ENCODE measurements at places on chromosomes 6 and 20.
A peak's percentile ranks its signal among the peaks of the same experiment; 100 is the strongest.

DNA sequence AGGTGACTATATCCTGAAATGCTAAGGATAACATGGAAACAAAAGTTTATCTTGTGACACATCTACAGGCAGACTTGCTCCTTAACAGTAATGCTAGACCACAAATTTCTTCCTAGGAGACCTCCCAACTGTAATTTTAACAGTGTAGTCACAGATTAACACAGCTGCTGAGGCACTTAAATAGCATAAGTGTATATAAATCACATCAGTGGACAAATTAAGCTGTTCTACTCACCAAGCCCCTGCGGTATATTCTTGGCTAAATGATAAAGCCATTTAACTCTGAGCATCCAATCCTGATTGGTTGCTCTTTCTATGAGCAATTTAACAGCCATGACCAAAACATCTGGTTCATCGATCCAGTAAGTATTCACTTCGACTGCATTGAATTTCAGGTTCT lies 73.3 kb upstream of the LYRM2 start:
- no peak for DNase-seq

- DNase-seq: peak; percentile 50
Measured at GRCh38 chr20:31494131-31494530, 19.0 kb downstream of the REM1 start.

- DNase-seq: no peak
Measured at GRCh38 chr20:49620364-49621240, 52.7 kb upstream of the PTGIS start.

GRCh38 chr6:15598273-15598798 lies 64.5 kb downstream of the DTNBP1 start:
- no peak for DNase-seq

DNA sequence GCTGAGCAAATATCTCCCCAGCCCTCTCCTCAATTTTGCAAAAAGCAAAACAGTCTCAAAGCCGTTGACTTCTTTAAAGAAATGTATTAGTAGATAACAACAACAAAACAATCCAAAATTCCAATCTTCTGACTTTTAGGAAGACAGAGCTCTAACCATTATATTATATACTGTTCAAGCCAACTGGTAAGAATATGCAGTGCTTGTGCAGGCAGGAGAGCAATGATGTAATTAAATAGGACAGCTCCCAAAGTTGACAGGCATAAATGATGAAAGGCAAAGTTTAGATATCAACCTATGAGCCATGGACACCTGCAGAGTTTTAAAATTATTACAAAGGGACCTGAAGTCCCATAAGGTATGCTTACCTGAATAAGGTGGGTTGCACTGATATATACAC lies 16.6 kb upstream of the CEP85L start:
- DNase-seq: peak; percentile 31

GRCh38 chr6:15293674-15294073 lies 47.8 kb downstream of the JARID2 start:
- no peak for DNase-seq

- peak; percentile 3 for DNase-seq
Measured at GRCh38 chr20:58481481-58482021, 33.6 kb downstream of the APCDD1L start.

DNA sequence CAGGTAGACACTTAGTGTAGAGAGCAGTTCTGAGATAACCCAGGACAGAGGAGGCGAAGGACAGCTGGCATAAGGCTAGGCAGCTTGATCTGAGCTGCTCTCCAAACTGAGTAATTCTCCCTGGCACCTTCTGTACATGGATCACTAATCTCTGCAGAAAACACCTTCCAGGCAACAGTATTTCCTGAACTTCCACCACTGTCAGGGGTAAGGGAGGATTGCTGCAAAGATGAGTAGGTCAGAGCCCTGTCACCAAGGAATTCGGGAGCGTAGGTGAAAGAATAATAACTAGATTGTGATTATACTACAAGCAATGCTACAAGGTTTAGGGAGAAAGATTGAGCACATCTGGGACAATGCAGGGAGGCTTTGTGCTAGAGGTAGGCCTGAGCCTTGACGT lies 1.9 kb downstream of the HM13 start:
- no peak for DNase-seq

GRCh38 chr6:108285381-108285780 lies 9.5 kb upstream of the AFG1L start:
- no peak for DNase-seq

DNA sequence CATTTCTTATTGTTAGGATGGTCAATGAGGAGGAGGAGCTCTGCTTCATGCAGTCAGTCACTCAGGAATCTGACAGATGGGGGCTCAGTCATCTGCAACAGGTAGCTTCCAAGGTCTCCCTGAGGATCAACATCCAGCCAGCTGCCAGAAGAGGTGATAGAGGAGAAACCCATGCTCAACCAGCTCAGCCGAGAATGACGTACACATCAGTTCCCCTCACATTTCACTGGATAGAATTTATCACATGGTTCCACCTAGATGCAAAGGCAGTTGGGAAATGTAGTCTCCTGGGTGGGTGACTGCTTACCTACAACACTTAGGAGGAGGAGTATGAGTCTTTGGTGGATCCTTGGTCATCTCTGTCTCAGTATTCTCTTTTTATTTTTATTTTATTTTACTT lies 144.5 kb downstream of the CEBPB start:
- peak; percentile 27 for DNase-seq

GRCh38 chr6:33967265-33967767 lies 163.5 kb upstream of the MLN start:
- no peak for DNase-seq

- DNase-seq: no peak
Measured at GRCh38 chr20:21209668-21210067, 83.8 kb downstream of the KIZ start.

DNA sequence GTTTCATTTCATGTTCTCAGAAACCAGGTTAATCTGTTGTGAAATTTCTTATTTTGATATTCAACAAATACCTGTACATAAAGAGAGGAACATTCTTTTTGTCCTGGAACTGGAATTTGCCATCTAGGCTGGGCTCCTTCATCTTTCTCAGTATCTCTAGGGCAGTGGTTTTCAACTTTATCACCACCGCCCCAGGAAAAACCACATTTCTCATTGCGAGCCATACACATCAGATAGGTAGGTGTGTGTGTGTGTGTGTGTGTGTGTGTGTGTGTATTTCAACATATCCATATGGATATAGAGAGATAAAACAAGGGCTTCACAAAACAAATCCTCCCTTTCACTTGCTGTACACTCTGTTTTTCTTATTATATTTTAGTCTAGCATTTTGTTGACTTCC lies 24.1 kb downstream of the BFSP1 start:
- DNase-seq: no peak

GRCh38 chr6:13472976-13473767 lies 14.2 kb downstream of the GFOD1 start:
- DNase-seq: no peak

GRCh38 chr20:58458342-58459057 lies 56.7 kb downstream of the APCDD1L start:
- DNase-seq: peak; percentile 37

- DNase-seq: no peak
Measured at GRCh38 chr6:68680264-68680663, 45.2 kb downstream of the ADGRB3 start.

- no peak for DNase-seq
Measured at GRCh38 chr6:89952105-89952671, 57.9 kb downstream of the GJA10 start.

GRCh38 chr6:36131511-36132245 lies 1.4 kb downstream of the MAPK13 start:
- peak; percentile 85 for DNase-seq

- DNase-seq: no peak
Measured at GRCh38 chr6:123804014-123804786, 535 bp downstream of the NKAIN2 start.

GRCh38 chr6:12449447-12449846 lies 159.3 kb downstream of the EDN1 start:
- DNase-seq: no peak

- no peak for DNase-seq
Measured at GRCh38 chr6:109236115-109237076, 141.1 kb downstream of the CEP57L1 start.

DNA sequence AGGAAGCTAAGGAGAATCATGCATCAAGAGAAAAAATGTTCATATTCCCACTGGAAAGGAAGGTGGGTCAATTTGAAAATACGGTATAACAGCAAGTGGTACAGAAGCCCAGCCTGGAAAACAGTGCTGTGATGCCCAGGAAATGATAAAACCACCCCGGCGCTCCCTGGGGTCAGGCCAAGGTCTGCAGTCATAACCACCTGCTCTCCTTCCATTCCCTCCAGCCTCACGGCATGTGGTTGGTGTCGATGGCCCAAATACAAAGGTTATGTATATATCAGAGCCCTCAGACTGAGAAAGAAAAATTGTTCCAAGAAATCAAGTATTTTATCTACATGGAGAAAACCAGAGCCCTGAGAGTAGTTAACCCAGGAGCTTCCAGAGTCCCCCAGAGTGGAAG lies 208.1 kb upstream of the CDYL start:
- DNase-seq: no peak

- DNase-seq: peak; percentile 87
Measured at GRCh38 chr6:722077-722524, 29.2 kb upstream of the EXOC2 start.

GRCh38 chr6:18997375-18997826 lies 610.3 kb downstream of the RNF144B start:
- no peak for DNase-seq

DNA sequence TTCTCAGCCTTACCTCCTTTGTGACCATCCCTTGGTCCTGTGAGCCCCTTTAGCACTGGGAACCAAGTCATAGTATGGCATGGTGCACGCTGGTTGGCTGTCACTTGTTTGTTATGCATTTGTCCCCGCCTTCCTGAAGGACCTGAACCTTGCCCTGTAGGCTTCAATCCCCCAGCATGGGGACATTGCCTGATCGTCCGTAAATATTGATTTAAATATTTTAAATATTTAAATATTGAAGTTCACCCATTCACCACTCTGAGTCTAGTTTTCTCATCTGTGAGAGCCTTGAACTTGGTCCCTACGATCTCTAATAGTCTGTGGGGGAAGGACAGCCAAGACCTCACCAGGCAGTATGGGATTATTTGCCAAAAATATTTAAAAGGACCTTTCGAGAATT lies 23.8 kb upstream of the PREX1 start:
- no peak for DNase-seq

GRCh38 chr6:16800942-16801341 lies 39.7 kb upstream of the ATXN1 start:
- no peak for DNase-seq

GRCh38 chr6:3341467-3341866 lies 82.7 kb downstream of the PSMG4 start:
- peak; percentile 37 for DNase-seq

- no peak for DNase-seq
Measured at GRCh38 chr6:167700199-167700598, 126.5 kb upstream of the AFDN start.

DNA sequence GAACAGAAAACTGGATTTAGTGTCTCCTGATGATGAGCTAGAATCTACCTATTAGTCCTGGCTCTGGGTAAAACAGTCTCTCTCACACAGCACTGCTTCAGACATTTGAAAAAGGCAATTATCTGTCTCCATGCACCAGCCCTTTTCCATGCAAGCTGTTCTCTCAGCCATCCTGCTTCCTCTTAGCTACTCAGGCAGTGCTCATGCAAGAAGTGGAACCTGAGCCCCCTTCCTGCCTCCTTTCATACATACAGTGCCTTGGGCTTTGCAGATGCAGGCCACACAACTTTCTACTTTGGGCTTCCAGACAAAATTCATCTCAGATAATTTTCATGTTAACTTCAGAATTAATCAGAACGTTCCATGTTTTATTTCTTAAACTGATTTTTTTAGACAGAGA lies 151.3 kb downstream of the RALGAPA2 start:
- no peak for DNase-seq

GRCh38 chr6:154648888-154649205 lies 84.4 kb upstream of the SCAF8 start:
- DNase-seq: no peak

DNA sequence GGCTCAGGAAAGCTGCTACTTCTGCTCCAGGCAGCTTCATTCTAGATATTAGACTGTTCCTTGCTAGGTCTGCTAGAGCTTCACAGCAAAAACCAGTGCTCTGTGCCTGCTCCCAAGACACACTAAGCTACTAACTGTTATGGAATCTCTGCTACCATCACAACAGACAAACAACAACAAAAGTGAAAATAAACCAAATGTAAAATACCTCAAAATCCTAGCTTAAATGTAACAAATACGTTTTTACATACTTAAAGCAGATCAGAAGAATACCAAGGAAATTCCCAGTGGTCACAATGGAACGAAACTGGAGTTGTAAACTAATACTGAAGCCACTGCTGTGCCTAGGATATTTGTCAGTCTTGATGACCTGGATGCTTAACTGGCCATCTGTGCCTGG lies 84.6 kb upstream of the EZR start:
- no peak for DNase-seq

DNA sequence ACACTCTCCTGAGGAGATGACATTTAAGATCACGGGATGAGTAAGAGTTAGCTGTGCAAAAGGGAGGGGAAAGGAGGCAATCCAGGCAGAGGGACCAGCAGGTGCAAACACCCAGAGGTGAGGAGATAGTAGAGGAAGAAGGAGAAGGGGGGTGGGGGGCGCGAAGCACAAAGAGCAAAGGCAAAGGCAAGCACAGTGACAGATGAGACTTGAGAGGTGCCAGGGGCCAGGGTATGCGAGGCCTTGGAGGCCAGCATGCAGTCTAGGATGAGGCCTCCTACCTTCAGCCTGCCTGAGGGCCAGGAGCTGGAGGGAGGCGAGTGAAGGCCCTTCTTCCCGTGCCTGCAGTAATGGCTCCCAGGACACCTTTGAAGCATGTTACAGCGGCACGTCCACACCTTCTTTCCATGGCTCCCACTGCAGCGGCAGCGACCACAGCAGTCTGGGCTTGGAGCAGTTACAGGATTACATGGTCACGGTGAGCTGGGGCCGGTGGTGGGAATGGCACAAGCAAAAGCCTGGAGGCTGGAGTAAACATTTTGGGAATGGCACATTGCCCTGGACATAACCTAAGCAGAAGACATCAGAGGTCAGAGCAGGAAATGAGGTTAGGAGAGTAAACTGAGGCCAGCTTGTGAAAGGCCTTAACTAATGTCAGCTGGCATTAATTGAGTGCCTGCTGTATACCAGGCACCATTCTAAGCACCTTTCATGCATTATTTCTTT lies 18.6 kb downstream of the CCM2L start:
- no peak for DNase-seq

DNA sequence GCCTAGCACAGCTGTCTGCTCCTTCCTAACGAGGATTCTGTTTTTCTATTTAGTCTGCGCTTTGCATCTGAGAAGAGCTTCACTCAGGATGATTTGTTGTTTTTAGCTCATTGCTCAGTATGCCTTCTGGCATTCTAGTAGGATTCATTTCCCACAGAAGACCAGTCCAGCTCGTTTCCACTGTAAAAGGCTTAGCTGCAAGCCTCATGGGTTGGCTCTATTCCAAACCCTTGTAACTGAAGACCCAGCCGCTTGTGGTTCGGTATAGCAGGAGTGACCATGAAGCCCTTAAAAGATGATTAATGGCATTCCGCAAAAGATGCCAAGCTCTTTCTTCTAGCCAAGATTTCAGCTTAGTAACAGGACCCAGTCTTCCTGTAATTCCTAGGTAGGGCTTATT lies 7.2 kb downstream of the ADGRF1 start:
- DNase-seq: peak; percentile 47

GRCh38 chr20:14960831-14961230 lies 623.4 kb upstream of the FLRT3 start:
- DNase-seq: no peak
